AG20443 (cell line): ENCODE measurements at places on chromosomes 4 and X.

GRCh38 chr4:124863040-124863545 is 150.6 kb upstream of the ANKRD50 start:
- DNase-seq = no peak

GRCh38 chrX:44816367-44816766 is 27.5 kb upstream of the DUSP21 start:
- DNase-seq = no peak

- DNase-seq = peak; percentile 9
Measured at GRCh38 chrX:114581528-114582263, 2.2 kb upstream of the HTR2C start.

DNA sequence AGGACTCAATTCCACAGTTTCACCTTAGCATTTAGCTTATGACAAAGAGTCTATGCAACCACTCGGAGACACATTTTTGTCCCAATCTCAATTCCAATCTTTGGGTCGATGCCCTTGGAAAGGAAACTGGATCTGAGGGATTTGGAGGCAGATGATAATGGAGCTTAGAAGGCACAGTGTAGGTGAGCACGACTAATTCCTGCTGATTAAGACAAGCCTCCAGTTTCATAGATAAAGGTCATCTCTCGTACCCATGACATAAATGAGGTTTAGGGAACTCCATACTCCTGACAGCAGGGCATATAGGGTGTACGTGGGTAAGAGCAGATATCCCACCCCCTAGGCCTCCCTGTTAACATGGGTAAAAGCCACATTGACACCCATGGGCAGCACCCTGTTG is 24.4 kb upstream of the ZNF718 start:
- no peak for DNase-seq

GRCh38 chrX:103063191-103063845 is 653 bp downstream of the BEX1 start:
- DNase-seq = peak; percentile 42

DNA sequence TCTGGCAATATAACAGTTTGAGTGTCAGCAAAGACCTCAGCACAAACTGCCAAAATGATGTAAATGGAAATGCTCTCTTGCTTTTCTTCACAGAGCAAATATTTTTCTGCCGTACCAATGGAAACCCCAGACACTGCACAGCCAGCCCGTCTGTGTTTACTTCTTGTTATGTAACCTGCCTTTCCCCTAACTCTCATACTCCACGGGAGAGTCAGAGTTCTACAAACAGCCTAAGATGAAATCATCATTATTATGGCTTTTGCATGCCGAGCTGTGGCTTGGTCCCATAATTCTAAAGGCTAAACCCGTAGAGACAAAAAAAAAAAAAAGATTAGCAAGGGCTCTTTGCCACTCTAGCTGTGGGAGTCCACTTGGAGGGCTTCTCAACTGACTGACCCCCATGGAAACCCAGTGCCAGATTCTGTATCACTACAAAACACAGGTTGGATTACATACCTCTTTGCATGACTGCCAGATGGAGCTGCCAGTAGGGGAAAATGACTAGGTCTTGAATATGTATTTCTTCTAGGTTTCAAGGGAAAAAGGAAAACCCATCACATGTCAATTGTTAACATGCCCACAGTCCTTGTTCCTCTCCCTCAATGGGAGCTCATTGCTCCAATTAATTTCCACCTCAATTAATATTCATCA is 197.2 kb upstream of the CNKSR2 start:
- DNase-seq = peak; percentile 12

DNA sequence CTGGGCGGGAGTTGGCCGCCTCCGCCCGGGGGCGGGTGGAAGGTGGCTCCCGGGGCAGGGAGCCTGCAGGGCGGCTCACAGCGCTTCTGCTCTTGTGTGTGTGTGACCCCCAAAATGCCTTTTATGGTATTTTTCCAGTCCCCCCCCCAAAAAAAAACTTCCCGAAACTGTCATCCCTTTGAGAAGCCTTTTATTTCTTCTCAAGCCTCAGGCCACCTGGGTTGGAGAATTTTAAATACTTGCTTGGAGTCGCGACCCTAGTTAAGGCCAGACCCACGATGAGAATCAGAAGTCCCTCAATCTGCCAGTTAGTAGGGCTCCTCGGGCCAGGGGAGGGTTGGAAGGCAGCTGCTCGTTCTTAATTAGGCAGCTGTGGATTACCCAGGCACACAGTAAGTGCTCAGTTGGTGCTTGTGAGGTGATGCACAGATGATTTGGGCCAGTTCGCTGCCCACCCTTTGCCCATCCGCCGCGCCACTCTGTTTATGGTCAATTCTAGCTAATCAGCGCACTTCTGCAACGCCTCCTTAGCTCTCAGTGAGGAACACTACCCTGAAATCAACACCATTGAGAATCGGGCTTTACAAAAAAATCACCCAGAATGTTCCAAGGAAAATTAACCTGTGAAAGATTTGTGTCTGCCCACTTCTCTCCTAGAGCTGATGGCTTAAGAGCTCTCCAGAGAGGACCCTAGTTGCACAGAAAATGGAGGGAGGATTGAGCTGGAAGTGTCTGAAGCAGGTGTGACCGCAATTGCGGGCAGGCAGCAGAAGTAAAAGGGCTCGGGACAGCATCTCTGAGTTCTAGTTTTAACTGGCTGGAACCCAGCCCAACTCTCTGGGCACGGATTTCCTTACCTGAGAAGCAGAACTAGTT is 648 bp upstream of the SCD5 start:
- DNase-seq = peak; percentile 26

DNA sequence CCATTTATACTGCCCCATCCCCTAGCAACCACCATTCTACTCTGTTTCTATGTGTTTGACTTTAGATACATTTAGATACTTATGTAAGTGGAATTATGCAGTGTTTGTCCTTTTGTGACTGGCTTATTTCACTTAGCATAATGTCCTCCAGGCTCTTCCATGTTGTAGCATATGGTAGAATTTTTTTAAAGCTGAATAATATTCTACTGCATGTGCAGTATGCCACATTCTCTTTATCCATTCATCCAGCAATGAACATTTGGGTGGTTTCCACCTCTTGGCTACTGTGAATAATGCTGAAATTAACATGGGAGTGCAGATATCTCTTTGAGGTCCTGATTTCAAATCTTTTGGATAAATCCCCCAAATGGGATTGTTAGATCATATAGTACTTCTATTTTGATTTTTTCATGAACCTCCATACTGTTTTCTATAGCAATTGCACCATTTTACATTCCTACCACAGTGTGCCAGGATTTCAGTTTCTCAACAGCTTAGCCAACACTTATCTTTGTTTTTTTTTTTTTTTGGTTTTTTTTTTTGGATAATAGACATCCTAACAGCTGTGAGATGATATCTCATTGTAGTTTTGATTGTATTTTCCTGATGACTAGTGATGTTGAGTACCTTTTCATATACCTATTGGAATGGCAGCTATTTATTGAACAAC is 105.9 kb upstream of the LNX1 start:
- DNase-seq = no peak

- no peak for DNase-seq
Measured at GRCh38 chrX:153441981-153442380, 3.9 kb downstream of the TREX2 start.

GRCh38 chrX:154815274-154815818 is 10.1 kb upstream of the MPP1 start:
- no peak for DNase-seq

DNA sequence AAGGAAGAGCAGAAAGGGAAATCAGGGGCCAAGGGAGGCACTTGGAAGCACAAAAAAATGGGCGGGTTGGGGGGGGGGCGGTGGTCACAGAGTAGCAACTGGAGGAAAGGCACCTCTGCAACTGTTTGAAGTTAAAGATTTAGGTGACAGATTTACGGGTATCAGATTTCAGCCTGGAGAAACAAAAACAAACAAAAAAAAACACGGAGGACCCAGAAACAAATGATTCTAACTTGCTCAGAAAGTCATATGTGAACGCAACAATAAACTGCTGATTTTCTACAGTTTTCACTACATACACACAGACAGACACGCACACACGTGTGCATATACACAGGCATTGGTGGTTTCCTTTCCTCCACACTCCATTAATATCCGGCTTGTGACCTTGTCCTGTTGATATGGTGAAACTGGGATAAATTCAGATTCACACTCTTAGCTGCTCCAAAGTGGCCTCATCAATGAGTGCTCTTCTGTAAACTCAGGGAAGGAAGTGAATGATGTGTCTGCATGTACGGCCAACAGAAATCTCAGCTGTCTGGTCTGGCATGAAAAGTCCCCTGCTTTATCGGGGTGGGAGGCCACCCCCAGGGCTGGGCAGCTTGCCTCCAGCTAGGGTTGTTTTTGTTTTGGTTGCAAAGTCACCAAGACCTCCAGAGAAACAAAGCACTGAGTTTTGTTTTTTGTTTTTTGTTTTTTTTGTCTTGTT is 54.3 kb downstream of the CHST7 start:
- no peak for DNase-seq

- no peak for DNase-seq
Measured at GRCh38 chrX:124592744-124593143, 246.4 kb downstream of the SH2D1A start.

DNA sequence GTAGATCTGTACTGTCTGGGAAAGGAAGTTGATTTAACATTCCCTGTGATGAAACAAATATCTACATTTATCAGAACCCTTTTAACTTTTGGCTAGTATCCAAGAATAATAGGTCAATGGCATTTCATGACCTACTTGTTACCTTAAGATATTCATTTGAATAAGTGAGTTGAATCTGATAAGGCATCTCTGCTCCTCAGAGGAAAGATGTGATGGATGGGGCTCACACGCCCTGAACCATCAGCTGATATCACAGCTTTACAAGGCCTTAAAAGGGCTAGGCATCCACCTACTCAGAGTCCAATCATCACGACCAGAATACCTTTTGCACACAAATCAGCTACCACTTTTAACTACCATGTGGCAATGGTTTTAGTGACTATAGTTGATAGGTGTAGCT is 90.2 kb upstream of the PDLIM3 start:
- DNase-seq = no peak

GRCh38 chrX:11421805-11422524 is 128.8 kb downstream of the AMELX start:
- no peak for DNase-seq

GRCh38 chr4:186201535-186202230 is 10.3 kb downstream of the CYP4V2 start:
- peak; percentile 76 for DNase-seq

- DNase-seq = no peak
Measured at GRCh38 chrX:130593911-130594310, 192.1 kb downstream of the RBMX2 start.

GRCh38 chr4:118586357-118586790 is 98.8 kb upstream of the METTL14 start:
- peak; percentile 11 for DNase-seq

GRCh38 chrX:46715530-46715929 is 43.4 kb downstream of the SLC9A7 start:
- DNase-seq = no peak
